ENCODE measurements at places on chromosomes 11 and 22.

DNA sequence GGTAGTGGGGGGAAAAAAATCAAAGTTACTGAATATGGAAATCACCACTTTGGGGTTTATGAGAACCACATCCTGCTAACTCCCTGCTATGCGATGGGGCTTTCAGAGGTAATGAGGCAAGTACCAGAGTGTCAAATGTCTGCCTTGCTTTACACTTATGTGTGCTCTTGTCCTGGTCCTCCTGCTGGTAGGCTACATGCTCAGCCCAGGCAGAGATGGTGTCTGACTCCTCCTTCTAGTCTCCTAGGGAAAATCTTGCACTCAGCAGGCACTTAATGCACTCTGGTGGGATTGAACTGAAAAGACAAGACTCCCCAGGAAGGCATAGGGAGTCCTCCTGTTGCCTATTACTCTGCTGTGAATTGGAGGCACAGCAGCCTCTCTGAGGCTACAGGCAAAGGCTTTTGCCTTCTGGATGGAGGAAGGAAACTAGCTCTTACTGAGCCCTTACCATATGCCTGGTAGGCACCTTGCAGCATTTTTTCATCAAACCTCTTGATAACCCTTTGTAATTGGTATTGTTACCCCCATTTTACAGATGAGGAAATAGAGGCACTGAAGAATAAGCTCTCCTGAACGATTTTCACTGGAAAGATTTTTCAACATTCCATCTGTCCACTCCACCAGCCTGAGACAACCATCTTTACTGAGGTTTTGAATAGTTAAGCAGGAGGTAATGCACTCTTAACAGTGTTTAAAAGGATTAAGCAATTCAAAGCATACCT, 132.1 kb upstream of the PAX6 start:
- no peak for DNase-seq

DNA sequence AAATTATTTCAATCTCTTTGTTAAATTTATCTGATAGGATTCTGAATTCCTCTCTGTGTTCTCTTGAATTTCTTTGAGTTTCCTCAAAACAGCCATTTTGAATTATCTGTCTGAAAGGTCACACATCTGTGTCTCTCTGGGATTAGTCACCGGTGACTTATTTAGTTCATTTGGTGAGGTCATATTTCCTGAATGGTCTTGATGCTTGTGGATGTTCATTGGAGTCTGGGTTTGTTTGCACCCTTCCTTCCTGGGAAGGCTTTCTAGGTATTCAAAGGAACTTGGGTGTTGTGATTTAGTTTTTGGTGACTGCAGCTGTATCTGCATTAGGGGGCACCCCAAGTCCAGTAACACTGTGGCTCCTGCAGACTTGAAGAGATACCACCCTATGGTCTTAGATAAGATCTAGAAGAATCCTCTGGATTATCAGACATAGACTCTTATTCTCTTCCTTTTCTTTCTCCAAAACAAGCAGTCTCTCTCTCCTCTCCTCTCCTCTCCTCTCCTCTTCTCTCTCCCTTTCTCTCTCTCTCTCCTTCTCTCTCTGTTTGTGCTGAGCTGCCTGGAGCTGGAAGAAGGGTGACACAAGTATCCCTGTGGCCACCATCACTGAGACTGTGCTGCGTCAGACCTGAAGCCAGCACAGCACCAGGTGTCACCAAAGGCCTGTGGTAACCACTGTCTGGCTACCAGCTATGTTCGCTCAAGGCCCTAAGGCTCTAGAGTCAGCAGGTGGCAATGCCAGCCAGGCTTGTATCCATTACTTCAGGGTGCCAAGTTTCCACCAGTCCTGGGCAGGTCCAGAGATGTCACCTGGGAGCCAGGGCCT, 3.3 kb upstream of the HEPN1 start:
- DNase-seq: no peak

GRCh38 chr22:48806227-48806781, 1021.4 kb downstream of the BRD1 start:
- no peak for DNase-seq

DNA sequence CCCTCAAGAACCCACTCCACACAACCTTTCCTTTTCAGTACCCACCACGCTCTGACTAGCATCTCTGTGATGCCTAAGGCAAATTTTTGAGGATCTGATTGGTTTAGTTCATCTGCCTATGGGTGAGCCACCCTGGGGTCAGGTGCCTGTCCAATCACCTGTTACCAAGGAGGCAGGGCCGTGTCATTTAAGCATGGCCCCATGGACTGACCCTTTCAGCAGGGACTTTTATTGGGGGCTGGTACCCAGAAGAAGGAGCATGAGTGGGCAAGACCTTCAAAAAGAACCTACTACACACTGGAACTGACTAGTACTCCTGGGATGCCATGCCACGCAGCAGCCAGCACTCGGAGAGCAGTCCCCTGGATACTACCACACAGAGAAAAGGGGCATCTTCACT, 28.4 kb downstream of the C11orf91 start:
- DNase-seq: no peak
